ENCODE measurements at places on chromosomes 6 and 20. TPM values are rescaled to one million over a fixed set of nuclear protein-coding genes. Genes with fewer than 3 reads are reported as not detected.
A peak's percentile ranks its signal among the peaks of the same experiment; 100 is the strongest.

PI3 gene
- 509 TPM for total RNA-seq

- no peak for DNase-seq
Measured at GRCh38 chr6:21073318-21073839, 520.2 kb upstream of the SOX4 start.

TAF11 gene
- 22.2 TPM for total RNA-seq

SCUBE3 gene
- total RNA-seq = 2.4 TPM

DNA sequence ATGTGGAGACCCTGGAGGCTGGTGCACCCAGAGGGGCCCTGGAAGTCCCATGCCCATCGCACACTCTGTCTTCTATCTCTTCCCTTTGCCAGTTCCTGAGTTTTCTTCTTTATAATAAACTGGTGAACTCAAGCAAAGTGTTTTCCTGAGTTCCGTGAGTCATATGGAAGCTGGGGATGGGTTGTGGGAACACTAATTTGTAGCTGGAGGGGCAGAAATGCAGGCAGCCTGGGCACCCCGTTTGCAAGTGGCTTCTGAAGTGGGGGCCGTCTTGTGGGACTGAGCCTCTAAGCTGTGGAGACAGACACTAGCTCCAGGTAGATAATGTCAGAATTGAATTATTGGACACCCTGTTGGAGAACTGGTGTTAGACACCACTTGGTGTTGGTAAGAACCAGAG lies 3.2 kb upstream of the PPP1R3G start:
- DNase-seq = no peak

FAM135A gene
- total RNA-seq = 48.0 TPM

PRKN gene
- total RNA-seq = 5.2 TPM

DNA sequence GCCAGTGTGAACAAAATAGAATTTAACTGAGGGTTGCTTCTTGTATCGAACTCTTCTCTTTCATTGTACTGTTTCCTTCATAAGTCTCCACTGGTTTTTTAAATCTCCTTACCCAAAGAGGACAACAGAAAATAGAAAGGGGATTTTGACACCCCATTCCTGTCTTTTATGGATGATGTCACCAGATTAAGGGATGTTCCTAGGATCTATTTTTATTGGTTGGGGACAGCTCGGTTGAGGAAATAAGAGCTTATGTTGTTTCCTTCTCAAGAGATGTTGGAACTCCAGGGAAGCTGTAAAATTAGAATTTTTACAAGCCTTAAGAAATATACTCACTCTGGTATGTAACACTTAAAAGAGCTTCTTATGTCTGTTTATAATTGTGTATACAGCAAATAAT lies 171.5 kb downstream of the PHF3 start:
- DNase-seq = no peak

GRCh38 chr20:57458400-57459160 lies 66.4 kb downstream of the CTCFL start:
- no peak for DNase-seq

GRCh38 chr20:32993496-32994050 lies 10.7 kb downstream of the SUN5 start:
- DNase-seq = no peak

BNIP5 gene
- 0.10 TPM for total RNA-seq

GRCh38 chr6:135506270-135506997 lies 8.9 kb upstream of the AHI1 start:
- DNase-seq = peak; percentile 57

BAK1 gene
- 7.0 TPM for total RNA-seq

DNA sequence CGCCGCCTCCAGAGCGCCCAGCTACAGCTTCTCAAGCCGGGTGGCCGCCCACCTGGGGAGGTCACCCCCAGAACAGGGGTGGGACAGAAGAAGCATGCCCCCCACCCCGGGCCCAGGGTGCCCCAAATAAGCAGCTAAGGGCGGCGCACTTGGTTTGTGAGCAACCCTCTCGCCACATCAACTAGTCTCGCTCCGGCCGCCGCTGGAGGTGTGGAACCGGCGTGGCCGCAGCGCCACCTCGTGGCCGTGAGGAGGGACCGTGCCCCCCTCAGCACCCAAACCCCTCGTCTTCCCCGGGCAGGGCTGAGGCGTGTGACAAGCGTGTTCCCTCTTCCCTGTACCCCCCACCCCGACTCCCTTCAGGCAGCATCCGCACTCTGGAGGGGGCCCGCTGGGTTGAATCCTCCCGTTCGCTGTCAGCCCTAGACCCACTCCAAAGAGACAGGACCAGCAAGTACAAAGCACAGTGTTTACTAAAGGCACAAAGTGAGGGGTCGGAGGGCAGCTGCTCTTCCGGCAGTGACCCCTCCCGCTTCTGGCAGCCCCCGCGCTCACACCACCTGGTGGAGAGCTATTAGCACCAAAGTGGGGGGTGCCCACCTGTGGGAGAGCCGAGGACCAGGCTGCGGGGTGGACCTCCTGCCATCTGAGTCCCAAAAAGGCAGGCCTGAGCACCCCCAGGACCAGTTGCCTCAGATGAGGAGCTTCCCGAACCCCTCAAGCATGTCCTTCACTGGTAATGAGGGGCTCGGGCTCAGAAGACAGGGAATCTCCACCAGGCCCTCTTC lies 45.4 kb downstream of the MDFI start:
- peak; percentile 51 for DNase-seq

DNA sequence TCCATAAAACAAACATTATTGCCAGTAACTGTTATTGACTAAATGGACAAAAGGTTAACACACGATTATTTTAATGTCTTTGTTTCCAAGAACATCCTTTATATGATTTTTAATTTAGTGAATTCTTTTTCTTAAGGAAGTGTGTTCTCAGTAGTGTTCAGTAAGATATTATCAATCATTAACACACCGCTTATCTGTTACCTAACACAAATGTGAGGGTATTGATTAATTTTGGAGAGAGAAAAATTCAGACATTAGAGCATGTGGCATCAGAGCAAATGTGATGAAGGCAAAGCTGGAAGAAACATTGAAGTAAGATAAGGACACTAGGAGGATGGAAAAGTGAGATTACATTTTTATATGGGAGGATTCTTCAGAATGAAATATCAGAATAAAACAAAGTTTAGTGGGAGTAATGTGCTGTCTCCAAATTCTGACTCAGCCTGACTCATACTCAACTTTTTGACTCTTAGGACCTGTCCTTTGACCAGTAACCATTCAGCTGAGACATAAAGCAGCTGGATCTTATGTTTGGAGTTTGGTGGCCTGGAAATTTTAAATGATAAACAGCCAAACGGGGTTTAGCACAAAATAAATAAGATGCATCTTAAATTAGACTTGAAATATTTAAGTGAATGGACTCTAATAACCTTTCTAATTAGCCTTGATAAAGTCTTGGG lies 348.6 kb downstream of the CD109 start:
- no peak for DNase-seq

DNA sequence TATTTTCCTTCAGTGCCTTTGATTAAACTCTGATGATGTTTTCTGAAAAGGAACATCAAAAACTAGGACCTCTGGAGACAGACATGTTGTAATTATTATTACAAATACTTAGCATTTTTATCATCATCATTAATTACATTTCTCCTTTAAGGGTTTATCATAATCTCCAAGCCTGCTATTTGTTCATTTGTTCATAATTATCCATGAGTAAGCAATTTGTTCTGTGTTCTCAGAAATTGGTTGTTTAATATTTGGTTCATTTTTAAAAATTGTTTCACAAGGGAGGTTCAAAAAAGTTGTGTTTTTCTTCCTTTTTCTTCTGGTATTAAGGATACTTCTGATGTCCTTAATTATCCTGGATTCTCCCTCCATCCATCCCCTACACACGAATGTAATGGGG lies 850.2 kb upstream of the FLRT3 start:
- no peak for DNase-seq

DNA sequence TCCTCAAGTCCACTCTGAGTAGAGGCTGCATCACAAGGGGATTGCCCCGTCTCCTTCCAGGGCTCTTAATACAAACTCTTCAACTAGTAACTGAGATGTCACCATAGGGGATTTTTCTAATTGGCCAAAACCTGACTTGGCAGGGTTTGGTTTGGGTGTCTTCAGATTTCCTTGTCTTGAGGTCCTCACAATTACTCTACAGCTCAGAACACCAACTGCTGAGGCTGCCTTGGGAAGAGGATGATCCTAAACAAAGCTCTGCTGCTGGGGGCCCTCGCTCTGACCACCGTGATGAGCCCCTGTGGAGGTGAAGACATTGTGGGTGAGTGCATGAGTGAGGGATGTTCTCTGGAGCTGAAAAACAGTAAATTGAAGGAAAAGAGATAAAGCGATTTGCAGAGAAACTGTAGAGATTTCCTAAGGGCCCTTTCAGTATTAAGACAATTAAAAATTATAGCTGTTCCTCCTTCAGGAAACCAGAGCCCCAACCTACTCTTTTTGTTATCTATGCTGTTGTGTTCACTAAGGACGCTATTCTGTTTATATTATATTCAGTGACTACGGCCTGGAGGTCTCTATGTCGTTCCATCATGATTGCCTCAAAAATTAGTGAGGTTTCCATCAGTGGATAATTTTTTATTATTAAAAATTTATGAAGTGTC lies at the start of gene HLA-DQA1:
Gene HLA-DQA1 (plus strand): TSS at position 188 of the 662 bp plus-strand sequence. CDS start 53 bp downstream, at position 241.
- no peak for DNase-seq

DNA sequence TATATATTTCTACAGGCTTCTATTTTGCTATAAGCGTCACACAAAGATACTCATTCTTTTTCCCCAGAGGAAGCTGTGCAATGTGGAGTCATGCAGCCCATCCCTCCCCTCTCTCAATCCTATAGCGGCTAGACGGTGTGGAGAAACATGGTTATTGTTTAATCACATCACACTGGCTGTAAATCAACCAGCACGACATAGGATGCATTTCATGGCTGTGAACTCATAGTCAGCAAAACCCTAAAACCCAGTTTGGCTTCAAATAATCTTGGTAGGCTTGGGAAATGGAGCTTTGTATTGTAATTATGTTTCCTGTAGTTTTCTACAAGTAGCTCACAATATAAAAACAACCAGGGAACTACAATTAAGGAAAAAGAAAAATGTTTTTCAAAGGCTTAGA lies 16.8 kb downstream of the FOXC1 start:
- DNase-seq = no peak

VWA7 gene
- total RNA-seq = 0.99 TPM

- no peak for DNase-seq
Measured at GRCh38 chr6:73078908-73079610, 146.2 kb downstream of the KHDC1L start.

PNPLA1 gene
- 4.2 TPM for total RNA-seq

SMLR1 gene
- total RNA-seq = not detected

DNA sequence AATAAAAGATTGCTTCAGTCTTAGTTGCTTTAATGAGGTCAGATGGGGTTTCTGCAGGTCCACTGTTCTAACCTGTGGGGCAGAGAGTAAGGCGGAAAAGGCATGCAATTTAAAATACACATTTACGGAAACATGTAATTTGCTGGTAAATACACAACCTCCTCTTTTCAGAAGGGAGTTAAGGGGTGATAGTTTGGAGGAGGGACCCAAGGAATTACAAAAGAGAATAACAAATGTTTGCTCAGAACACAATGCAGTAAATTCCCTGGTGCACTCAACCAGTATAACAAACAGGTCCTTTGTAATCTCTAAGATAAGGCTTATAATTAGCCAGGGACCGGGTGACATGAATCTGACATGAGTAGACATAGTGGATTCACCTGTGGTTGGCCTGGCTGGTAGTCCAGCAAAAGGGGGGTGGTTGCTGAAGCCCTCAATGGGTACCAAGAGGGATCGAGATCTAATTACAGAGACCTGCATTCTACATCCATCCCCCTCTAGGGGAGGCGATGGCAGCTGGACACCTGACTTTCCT lies 295.1 kb downstream of the PHACTR1 start:
- no peak for DNase-seq

DNA sequence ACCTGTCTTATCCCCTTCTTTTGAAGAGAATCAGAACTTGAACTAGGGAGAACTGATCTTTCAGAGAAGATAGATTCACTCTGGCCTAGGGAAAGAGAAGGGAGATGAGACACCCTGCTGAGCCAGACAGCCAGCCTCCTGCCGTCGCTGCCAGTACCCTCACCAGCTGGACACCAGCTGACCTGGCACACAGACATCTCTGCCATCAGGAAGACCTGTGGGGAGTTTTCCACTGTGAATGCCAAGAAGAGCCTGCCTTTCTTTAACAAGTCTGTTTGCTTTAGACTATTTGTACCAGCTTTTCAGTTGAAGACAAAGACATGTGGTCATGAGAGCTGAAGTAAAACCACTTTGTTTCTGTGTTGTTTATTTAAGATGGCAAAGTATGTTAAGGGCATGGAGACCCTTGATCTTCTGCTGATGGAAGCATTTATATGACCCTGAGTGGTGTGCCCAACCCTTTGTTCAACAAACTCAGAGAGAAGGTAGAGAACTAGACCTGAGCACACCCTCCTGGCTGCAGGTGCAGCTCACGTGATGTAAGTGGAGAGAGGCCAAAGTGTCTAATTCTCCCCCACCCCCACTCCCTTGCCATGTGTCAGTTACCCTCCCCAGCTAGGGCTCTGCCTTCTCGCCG lies 82.3 kb upstream of the SLC24A3 start:
- DNase-seq = no peak

DNA sequence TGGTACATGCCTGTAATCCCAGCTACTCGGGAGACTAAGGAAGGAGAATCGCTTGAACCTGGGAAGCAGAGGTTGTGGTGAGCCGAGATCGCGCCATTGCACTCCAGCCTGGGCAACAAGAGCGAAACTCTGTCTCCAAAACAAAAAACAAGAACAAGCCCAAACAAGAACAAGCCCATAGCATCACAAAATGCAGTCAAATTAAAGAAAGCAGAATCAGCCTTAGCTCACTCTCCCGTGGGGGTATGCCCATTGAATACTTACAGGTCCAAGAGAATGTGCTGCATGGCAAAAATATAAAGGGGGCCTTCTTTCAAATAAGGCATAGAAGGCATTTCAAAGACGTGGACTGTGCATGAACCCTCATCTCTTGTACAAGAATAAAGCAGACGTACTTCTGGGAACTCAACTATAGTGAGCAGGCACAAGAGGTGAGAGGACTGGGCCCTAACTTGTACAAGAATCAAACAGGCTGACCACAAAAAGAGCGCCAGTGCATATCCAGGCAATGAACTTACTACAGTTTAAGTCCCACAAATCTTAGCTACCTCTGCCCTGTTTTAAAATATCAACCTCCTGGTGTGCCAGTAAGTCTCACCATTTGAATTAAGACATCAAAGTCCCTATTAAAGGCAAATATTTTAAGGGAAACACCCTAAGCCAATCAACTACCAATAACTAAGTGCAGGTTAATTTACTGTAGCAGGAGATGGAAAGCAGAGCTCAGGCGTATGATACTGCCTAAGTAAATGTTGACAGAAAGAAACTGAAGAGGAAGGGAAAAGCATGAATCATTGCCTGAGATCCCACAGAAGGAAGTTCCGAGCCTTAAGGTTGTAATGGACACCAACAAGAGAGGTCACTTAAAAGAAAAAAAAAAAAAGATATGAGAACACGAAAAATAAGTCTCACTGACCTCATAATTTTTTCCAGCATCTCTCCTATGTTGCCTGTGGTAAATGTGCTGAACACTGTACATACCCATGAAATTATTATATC lies 37.4 kb downstream of the TOMM6 start:
- no peak for DNase-seq

LINC00237 gene
- not detected for total RNA-seq

GRCh38 chr20:3612795-3613572 lies 50.2 kb downstream of the GFRA4 start:
- no peak for DNase-seq

ZNF311 gene
- total RNA-seq = 1.5 TPM

MCHR2 gene
- not detected for total RNA-seq

GRCh38 chr6:137426007-137426689 lies 68.0 kb downstream of the OLIG3 start:
- no peak for DNase-seq

Data from skin of body (tissue), 3 donors.